ENCODE measurements at places on chromosomes 1 and 21. TPM values are rescaled to one million over a fixed set of nuclear protein-coding genes. Genes with fewer than 3 reads are reported as not detected.

The VHLL gene
- total RNA-seq = not detected

The NVL gene
- 14.7 TPM for total RNA-seq

The RAB13 gene
- total RNA-seq = 36.1 TPM

The CDC7 gene
- total RNA-seq = 13.6 TPM

The RXFP4 gene
- not detected for total RNA-seq

DNA sequence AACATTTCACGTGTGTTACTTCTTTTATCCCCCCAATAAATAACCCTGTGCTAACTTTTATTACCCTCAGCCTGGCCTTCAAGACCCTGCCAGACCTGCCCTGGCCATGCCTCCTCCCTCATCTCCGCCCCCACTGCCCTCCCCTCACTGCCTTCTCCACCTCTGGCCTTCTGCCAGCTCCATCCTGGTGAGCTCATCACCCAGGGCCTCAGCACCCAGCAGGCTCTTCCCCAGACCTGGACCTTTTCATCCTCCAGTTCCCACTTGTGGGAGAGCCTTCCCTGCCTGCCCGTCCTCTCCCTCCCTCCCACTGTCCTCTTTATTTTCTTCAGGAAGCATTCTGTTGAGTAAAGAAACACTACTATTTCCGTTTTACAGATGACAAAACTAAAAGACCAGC, 72.0 kb downstream of the SLC66A1 start:
- DNase-seq = no peak

GRCh38 chr1:83747853-83748482, 251.0 kb downstream of the TTLL7 start:
- no peak for DNase-seq

GRCh38 chr1:36776948-36777831, 257.1 kb downstream of the GRIK3 start:
- DNase-seq = no peak
